ENCODE measurements at places on chromosomes 6 and 20.

DNA sequence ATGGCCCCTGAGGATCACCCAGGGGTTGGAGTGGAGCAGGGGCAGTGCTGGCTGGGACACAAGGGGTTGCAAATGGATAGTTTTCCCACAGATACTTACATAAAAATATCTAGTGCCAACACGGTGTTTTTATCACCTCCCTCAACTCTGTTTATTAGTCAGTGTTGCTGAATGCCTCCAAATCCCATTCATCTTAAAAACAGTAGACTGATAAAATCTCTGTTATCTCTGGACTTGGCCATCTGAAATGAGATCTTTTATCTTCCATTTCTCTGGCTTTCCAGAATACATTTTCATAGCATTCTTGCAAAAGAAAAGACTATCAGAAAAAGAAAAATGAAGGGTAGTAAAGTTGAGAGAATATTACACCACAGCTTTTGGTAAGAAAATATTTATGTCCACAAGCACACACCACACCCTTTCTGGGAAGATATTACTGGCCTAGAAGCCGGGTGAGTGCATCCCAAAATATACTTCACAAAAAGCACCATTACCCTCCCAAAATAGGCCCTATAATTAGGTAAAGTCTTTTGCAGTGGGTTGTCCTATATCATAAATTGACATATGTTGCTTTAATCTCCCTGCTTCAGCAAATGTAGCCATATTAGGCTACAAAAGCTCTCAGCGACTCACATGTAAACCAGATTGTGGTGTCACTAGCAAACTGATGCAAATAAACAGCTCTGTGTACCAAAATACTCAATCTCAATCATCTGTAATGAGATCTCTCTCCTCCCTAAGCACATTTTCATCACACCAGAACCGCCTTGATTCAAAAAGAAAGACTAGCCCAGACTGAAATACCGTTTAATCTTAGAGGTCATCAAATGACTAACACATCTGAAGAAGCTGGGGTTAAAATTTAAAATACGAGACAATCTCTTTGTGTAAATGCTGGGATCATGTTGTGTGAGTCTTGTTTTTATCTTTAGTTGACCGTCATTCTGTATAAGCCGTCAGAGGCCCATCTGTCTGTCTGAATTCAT is 96.7 kb downstream of the FYN start:
- no peak for DNase-seq

DNA sequence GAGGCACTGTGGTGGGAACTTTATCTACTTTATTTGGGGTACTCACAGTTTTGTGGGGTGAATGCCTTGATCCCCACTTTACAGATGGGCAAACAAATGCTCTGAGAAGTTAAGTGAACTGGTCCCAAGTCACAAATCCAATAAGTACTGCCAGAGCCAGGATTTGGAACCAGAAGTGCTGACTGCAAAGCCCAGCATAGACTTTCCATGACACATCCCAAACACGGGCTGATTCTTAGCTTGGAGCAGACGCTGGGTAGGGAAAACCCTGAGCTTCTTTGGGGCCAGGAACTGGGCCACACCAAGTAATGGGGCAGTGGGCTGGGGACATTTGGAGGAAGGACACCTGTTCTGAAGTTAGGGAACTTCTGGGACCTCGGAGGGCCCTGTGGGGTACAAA is 20.3 kb downstream of the RIN2 start:
- DNase-seq: no peak

- no peak for DNase-seq
Observed at GRCh38 chr6:14807130-14807529, 438.7 kb upstream of the JARID2 start.

DNA sequence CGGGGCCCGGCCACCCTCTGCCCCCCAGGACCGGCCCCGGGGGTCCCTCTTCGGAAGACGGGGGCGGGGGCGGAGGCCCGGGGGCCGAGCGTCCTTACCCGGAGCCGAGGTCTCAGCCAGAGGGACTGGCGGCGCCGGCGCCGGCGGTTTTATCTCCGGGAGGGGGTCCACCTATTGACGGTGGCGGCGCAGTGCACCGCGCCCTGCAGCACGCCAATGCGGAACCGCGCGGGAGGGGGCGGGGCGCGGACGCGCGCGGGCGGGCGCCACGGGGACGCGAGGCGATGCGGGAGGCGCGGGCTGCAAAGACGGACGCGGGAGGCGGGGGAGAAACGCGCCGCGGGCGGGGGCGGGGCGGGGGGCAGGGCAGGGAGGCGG is at the start of gene EEF1A2:
Gene EEF1A2, minus strand, starts transcription at position 124 of the 378 bp plus-strand sequence. CDS start 1,320 bp downstream, outside the sequence.
- peak; percentile 46 for DNase-seq

DNA sequence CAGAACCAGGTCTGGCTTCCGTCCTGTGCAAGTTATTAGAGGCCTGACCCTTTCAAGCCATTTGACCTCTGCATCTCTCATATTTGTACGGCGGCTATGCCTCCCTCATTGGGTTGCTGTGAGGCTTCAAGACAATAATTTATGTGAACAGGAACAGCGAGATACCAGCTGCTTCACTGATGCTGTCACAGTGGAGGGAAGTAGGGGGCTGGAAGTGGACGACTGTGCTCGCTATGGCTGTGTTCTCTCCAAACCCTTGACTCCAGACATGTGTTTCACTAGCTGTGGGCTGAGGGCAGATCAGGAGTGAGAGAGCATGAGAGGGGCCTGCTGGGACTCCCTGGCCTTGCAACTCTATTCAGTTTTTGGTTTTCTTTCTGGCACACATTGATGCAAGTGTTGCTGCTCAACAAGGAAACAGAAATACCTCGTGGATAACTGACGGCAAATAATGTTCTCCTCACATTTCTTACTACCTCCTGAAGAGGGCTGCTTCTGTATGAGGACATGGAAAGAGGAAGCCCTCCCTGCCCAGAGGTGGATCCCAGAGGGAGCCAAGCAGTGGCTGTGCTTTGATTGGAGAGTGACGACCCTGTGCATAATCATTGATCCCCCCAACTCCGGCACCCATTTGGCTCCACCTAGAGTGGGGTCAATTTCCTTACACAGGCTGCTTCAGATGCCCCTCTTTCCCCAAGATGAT is 34.7 kb upstream of the SCP2D1 start:
- DNase-seq: no peak

DNA sequence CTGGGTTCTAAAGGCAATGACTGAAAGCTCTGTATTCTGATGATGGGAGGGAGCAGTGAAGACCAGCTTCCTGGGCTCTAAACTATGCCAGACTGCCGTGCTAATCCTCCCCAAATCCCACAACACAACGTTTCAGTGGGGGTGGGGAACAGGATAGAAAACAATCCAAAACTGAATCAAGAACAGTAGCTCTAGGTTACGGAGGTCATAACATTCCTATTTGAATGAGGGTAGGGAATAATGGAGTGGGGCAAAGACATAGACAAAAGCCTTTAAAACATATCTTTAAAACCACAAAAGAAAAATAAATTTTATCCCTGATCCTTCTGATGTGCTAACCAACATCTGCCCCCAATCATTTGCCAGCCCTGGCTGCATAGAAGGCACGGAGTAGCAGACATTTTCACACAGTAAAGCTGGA is 7.8 kb downstream of the USP49 start:
- no peak for DNase-seq

- no peak for DNase-seq
Observed at GRCh38 chr20:58303547-58303946, 6.0 kb upstream of the RAB22A start.

- DNase-seq: no peak
Observed at GRCh38 chr20:14055127-14055742, 59.9 kb downstream of the MACROD2 start.

- no peak for DNase-seq
Observed at GRCh38 chr6:49528571-49528970, 21.9 kb upstream of the C6orf141 start.

GRCh38 chr20:57780398-57780797 is 70.6 kb upstream of the PMEPA1 start:
- DNase-seq: no peak

DNA sequence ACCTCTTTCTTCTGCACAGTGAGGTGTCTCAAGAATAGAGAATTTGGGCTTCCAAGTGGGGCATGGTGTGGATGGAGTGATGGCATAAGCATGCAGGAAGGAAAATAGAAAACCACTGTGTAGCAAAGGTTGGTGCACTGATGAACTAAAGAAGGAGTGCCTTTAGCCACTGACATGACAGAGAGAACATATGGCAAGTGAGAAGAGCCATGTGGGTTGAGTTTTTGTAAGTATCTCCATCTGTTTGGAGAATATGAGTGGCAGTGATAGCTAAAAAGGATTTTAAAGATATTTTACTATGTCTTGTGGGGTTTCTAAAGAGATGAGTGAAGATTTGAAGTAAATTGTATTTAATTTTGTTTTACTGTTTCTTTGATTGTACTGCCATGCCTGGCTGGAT is 160.5 kb upstream of the GRIK2 start:
- DNase-seq: no peak

GRCh38 chr6:12748411-12748810 is 31.8 kb downstream of the PHACTR1 start:
- no peak for DNase-seq

DNA sequence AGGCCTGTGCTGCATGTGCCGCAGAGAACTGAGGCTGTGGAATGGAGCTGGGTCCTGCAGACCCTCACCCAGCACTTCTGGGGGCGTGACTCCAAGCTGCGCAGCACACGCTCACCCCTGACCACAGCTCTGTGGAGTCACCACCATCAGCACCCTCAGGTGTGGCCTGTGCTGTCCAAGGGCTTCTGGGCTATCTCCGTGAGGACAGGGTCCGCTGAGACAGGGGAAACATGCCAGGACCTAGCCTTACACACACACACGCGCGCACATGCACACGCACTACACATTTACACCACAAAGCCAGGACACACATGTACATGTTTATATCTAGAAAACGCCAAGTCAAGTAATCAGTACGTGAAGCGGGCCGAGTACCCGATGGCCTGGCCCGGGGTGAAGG is 26.8 kb upstream of the TCFL5 start:
- DNase-seq: no peak

DNA sequence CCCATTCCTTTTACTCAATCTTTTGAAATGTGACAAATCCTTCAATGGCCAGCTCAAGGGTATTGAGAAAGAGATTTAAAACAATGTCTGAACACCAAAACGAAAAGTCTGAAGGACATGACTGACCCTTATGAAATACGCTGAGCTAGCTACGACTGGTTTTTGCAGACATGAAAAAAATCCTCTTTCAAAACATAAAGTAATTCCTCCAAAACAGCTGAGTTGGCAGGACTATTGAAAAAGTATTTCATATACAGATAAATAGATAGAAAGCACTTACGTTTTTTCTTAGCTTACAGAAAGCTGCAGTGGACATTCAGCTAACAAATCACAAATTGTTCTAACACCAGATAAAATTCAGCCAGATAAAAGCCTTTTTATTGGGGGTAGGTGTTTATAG is 702.7 kb upstream of the AGPAT4 start:
- no peak for DNase-seq
